ENCODE measurements at places on chromosomes 2 and 18.
A peak's percentile ranks its signal among the peaks of the same experiment; 100 is the strongest.

DNA sequence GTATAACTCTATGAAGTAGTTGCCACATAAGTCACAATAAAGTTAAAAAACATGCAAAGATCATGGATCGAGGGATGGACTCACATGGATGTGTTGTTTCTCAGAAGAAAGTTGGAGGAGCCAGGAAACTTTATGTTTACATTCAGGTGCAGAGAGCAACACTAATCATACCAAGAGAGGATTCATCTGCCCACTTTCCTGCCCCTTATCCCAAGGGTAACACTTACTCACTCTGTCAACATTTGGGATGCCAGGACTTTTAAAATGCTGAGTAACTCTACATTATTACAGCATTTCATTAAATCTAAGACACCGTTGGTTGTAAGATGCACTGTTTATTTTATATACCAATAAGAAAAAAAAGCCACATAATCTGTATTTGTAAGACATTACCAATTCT, 170.4 kb downstream of the KCNE4 start:
- no peak for DNase-seq

GRCh38 chr2:67564076-67564475, 166.9 kb downstream of the ETAA1 start:
- no peak for DNase-seq

DNA sequence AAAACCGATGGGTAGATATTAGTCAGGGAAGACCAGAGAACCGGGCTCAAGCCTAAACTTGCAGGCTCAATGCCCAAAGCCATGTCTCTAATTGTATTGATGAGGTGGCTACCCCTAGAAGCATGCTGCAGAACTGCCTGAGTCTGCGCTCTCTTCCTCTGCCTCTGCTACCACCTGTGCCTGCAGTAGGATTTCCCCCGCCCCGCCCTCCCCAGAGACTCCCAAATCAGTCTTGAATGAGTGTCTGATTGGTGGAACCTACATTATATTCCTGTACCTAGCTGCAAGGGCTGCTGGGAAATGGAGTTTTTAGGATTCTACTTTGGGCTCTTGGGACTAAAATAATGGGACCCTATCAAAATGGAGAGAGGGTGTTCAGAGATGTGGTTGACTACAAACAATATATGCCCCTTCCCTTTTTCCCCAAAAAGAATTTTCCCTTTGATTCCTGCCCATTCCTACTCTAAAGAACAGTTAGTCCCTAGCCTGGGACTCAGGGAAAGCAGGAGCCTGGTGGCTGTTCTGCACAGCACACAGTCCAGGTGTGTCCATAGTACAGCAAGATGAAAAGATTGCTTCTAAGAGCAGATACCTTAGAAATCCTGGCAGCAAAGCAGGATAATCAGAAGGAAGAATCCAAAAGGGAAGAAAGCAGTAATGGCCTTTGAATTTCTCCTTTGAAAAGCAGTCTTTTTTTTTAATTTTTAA, 12.5 kb downstream of the GRP start:
- no peak for DNase-seq

DNA sequence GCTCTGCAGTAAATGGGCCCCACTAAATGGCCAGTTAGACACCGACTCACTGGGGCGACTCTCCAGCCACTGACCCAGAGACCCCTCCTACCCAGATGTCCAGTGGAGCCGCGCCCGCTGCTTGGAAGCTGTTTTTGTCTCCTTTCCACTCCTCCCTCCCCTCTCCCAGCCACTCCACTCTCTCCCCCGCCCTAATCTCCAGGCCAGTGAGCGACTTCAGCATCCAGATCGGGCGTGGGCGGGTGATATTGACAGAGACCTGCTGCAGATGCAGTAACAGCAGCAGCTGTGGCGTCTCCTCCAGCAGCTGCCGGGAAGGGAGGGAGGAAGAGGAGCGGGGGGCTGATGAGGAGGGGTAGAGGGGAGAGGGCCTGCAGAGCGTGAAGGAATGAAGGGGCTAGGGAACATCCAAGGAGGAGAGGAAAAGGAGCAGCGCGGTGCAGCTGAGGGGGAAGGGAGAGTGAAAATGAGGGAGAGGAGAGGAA, at the start of gene SCN7A:
TSS of gene SCN7A (minus strand) at position 110 of the 485 bp plus-strand sequence. CDS start 16,553 bp downstream, outside the sequence.
- peak; percentile 49 for DNase-seq

DNA sequence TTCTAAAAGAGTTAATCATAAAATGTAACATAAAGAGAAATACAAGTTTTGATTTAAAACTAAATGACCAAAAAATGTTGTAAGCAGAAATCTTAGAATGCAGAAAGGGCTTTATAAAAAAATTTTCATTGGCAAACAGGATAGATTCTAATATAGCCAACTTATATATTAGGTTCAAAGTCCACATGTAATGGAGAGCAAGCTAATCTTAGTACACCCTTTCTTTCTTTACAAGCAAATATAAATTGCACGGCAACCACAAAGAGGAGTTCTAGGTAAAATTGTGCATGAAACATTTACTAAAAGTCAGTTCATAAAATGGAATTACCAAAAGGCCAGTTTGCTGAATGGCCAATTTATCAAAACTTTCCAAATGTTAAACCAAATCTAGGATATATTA, 130.6 kb downstream of the NOL4 start:
- DNase-seq = no peak

DNA sequence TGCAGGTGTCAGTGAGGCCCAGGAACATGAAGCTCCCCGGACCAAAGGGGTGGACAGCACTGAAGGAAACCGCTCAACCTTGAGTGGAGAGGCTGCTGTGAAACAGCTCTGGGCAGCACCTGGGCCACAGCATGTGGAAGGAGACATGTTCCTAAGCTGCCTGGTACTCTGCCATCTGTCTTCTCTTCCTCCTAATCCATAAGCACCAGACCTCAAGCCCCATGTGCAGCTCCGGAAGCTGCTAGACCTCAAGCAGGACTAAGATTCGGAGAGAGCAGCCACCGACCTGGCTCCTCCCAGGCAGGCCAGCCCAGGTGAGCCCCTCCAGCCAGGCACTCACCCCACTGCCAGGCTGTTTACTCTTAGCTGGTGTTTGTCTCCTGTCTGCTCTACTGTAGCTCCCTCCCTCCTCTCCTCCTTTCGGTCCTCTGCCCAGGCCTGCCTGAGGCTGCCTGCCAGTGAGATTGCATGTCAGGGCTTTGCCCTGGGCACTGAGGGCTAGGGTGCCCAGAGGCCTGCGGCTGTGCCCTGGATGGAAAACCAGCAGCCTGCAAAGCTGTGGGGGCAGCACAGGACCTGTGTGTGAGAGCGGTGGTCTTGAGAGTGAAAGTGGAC, 53.7 kb downstream of the BCL11A start:
- peak; percentile 59 for DNase-seq

GRCh38 chr2:225911019-225911418, 511.5 kb downstream of the NYAP2 start:
- DNase-seq = no peak
